ENCODE measurements at places on chromosomes 4 and X.

DNA sequence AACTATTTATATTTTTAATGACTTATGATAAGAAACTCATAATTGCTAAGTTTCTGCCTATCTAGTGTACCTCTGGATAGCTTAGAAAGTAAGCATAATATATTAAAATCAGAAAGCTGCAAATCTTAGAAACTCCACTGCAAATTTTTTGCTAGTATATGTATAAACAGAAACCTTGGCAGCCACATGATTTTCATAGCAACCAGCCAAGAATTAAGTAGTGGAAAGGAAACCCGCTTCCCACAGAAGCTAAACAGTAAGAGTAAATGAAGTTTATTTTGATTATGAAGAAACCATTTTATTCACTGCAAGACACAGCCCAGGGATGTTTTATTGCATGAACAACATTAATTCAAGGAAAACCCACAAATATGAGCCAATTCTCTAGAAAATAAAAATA, 872.5 kb upstream of the ADGRL3 start:
- DNase-seq, result no peak

GRCh38 chr4:2186133-2186864, 55.6 kb downstream of the HAUS3 start:
- peak; percentile 49 for DNase-seq

DNA sequence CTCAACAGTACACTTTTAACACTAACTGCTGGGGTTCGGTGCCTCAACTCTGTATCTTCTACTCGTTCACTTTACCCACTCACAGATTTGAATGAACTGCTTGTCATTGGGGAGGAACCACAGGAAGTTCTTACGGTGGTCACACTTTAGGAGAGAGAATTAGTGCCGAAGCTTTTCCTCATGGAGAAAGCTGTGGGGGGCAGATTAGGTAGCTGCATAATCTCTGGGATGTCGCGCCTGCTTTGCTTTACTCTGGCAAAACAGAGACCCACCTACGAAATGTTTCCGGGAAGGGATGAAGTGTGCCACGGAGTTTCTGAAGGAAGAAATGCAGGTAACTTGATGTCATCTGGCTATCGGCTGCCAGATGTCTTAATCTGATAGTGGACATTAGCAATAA, 949.7 kb upstream of the TENM3 start:
- DNase-seq, result no peak

DNA sequence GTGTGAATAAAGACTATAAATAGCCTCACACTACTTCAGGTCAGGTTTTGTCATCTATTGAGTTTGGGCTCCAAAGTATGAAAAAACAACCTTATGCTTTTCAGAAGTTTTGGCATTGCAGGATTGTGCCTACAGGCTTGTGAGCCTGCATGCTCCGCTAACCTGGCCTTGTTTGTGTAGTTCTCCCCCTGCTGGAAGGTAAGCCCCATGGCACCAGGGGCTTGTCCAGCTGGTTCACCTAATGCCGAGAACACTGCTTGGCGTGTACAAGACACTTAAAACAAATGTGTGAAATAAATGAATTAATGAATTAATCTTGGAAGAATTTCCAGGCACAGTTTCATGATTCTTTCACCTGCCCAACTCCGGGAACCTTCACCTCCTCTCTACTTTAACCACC, 1.8 kb upstream of the HSD17B10 start:
- peak; percentile 45 for DNase-seq

- no peak for DNase-seq
Measured at GRCh38 chr4:144376866-144377265, 236.3 kb upstream of the GYPA start.

DNA sequence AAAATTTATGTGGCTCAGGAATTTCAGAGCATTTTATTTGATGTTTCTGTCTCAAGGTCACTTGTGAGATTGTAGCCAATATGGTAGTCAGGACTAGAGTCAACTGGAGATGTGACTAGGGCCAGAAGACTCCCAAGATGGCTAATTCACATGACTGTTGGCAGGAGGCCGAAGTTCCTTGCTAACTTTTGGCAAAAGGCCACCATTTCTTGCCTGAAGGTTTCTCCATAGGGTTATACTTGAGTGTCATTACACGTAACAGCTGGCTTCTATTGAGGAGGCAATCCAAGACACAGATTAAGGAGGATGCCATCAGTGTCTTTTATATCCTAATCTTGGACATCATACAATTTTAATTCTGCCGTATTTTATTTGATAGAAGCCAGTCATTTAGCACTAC, 162.3 kb upstream of the MAOA start:
- DNase-seq, result no peak

GRCh38 chr4:155173371-155173770, 35.1 kb upstream of the NPY2R start:
- DNase-seq, result no peak

DNA sequence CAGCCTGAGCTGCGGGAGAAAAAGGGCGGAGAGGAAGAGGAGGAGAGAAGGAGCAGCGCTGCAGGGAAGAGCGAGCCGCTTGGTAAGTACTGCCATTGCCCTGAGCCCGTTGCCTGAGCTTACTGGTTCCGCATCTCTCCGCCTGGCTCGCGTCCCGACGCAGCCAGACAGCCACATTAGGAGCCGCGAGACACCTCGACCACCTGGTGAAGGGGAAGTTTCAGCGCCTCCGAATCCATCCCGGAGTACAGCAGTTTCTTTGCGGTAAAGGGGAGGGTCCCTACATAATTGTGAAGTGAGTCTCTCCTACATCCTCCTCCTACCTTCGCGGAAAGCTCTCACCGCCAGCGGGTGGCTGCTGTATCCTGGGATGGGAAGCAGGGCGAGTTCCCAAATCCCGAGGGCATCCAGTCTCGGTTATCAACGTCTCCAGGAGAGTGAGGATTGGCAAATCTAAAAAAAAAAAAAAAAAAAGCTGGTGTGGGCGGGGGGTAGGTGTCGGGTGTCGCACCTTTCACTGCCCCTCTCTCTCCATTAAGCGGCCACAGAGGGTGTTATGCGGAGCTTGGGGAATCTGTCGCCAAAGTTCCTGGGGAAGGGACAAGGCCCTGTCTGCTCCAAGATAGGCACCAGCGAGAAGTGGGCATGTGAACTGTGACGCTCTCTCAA, 7.9 kb downstream of the TBX22 start:
- DNase-seq, result no peak

- DNase-seq, result no peak
Measured at GRCh38 chr4:108024878-108025165, 35.1 kb downstream of the HADH start.

GRCh38 chrX:7062903-7063302, 84.6 kb upstream of the STS start:
- no peak for DNase-seq

DNA sequence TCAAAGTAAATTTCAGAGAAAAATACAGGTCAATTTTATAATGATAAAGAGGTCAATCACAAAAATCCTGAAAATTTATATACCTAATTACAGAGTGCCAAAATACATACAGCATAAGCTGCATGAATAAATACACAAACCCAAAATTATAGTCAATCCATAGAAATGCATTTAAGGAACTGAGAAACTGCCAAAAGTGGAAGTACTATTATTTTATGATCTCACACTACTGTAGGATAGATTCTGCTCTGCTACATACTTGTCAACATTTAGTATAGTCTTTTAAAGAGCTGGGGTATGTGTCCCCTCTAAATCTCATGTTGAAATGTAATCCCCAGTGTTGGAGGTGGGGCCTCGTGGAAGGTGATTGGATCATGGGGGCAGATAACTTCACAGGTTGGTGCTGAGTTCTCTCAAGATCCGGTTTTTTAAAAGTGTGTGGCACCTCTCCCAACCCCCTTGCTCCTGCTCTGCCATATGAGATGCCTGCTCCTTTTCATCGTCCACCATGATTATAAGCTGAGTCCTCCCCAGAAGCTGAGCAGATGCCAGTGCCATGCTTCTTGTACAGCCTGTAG, 31.8 kb downstream of the CHIC2 start:
- DNase-seq, result no peak

DNA sequence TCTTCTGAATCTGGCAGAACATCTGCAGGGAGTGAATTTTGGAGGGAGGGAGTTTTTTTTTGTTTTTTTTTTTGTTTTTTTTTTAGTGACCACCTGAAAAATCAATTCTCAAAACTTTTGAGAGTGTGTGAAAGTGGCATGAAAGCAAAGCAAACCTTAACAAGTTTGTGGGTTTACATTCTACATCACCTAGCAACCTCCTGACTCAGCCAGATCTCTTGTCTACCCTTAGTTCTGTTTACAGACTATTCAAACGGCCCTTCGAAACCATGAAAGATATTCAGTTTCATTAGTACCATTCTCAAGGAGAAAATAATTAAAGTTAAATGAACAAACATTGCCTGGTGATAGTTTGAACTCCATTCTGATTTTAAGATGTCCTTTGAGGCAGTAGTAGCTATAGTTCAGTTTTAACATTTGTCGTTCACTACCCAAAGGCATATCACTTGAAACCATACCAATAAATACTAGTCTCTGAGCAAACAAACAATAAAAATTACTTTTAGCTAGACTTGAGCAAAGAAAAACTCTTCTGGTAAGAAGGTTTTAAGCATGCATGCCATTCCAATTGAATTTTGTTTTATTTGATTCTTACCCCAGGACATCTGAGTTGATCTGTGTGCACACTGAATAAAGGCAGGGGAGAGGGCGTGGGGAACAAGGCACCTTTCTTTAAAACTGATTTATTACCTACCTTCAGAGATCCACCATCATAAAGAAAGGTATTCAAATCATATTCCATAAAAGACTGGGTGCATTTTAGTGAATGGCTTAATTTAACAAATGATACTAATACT, 137.7 kb downstream of the ARX start:
- DNase-seq, result no peak

DNA sequence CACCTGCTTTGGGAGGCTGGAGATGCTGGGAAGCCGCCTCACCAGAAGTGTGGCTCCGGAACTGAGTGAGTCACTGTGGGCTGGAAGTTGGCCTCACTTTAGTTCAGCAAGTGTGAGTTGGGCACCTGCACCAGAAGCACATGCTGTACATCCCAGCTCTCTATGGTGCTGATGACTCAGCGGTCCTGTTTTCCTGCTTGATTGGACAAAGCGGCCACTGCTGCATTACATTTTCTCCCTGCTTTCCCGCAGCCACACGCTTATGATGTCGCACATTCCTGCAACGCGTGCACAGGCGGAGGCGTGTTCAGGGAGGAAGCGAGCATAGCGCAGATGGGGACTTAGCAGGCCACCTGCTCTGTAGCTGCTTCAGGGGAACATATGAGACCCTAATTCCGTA, 26.7 kb upstream of the CLDN34 start:
- DNase-seq, result no peak

DNA sequence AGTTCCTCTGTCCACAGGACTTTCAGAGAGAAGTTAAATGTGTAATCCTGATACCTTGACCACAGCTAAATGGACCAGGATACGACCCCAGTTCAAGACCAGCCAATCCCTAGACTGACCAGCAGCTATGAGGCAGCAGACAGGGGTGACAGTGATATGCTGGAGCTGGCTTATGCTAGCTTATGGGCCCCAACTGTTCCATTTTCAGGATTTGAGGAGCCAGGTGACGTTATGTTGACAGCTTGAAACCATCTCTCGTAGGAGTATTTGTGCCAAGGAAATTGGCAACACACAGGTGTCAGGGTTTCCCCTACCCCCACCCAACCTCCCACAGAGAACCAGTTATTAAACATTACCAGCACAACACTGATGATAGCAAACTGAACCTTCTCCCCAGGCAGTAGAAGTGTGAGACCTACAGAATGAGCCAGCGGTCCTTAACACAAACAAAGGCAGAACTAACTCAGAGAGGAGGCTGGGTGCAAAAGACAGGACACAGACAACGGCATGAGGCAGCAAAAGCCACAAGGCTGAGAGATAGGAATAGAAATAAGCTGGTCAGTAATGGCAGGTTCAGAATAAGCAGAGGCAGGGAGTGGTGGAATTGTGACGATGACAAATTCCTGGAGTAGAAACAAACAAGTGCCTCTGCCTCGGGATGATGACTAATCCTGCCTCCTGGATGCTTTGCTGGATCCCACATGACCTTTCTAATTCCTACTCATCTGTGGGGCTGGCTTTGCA, 85.6 kb upstream of the CPEB2 start:
- DNase-seq, result no peak

GRCh38 chrX:148309413-148309812, 191.0 kb upstream of the AFF2 start:
- DNase-seq, result no peak

GRCh38 chr4:20260821-20261220, 9.1 kb downstream of the SLIT2 start:
- DNase-seq, result no peak

DNA sequence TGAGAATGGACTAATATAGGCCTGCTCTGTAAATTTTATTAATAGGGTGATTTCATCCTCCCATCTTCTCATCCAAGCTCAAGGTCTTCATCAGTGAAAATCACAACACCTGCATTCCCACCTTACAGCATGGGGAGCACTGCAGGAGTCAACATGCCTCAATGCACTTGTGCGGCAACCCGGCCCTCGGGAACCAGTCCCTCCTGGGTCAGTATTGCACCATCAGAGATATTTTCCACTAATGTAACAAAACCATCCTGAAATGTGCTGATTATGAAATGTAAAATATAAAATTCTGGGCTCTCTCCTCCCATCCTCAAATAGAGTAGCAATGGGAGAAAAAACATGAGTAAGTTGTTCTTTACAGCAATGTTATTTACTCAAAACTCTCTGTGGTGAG, 13.0 kb downstream of the USP46 start:
- DNase-seq, result no peak

DNA sequence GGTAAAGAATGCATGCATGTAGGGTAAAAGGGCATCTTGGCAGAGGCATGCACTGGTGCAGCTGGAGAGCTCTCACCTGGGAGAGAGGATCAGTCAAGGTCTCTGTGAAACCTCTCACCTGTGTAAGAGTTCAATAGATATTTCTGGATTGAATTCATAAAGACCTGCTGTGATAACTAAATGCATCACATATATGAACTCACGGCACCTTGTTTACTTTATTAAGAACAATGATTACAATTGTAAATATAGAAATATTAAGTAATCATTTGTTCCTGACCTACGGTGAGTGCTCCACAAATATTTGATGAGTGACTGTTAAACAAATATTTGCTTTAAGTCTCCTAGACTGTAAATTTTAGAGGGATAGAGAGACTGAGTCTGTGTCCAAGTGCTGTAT, 85.9 kb upstream of the PAQR3 start:
- DNase-seq, result no peak

- DNase-seq, result no peak
Measured at GRCh38 chr4:102826105-102826889, 1.1 kb downstream of the UBE2D3 start.

DNA sequence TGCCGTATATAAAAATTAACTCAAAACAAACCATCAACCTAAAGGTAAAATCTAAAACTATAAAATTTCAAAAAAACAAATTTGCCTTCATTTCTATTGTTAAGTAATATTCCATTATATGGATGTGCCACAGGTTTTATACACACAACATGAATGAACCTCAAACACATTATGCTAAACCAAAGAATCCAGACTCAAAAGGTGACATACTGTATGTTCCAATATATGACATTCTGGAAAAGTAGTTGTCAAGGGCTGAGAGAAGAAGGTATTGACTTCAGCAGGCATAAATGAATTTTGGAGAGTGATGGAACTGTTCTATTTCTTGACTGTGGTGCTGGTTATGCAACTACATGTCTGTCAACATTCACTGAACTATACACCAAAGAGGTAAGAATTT, 56.6 kb downstream of the CNOT6L start:
- DNase-seq, result no peak

GRCh38 chr4:182937268-182938204, 20.4 kb upstream of the DCTD start:
- no peak for DNase-seq

- DNase-seq, result peak; percentile 61
Measured at GRCh38 chr4:166165829-166166420, 292.9 kb downstream of the TLL1 start.

Measured in CD4-positive, CD25-positive, alpha-beta regulatory T cell (primary cell).